ENCODE measurements at places on chromosomes 3 and 15. TPM values are rescaled to one million over a fixed set of nuclear protein-coding genes. Genes with fewer than 3 reads are reported as not detected.

Gene REC114
- total RNA-seq: not detected

Gene MST1R
- 131 TPM for total RNA-seq

Gene AADACL2
- 0.14 TPM for total RNA-seq

Gene NPAP1
- 0.17 TPM for total RNA-seq

Gene GP9
- total RNA-seq: not detected

Gene SNX22
- 1.0 TPM for total RNA-seq

Gene SERINC4
- 0.23 TPM for total RNA-seq

Gene GNAT1
- not detected for total RNA-seq

Gene MESP1
- 4.6 TPM for total RNA-seq

Gene TICRR
- total RNA-seq: 0.37 TPM

Gene ARL14
- total RNA-seq: 18.5 TPM

Gene NTRK3
- total RNA-seq: 1.6 TPM

Gene MME
- 111 TPM for total RNA-seq

Gene ZPLD1
- 14.2 TPM for total RNA-seq

Gene LPP
- 478 TPM for total RNA-seq

Gene SLC22A14
- 0.46 TPM for total RNA-seq

DNA sequence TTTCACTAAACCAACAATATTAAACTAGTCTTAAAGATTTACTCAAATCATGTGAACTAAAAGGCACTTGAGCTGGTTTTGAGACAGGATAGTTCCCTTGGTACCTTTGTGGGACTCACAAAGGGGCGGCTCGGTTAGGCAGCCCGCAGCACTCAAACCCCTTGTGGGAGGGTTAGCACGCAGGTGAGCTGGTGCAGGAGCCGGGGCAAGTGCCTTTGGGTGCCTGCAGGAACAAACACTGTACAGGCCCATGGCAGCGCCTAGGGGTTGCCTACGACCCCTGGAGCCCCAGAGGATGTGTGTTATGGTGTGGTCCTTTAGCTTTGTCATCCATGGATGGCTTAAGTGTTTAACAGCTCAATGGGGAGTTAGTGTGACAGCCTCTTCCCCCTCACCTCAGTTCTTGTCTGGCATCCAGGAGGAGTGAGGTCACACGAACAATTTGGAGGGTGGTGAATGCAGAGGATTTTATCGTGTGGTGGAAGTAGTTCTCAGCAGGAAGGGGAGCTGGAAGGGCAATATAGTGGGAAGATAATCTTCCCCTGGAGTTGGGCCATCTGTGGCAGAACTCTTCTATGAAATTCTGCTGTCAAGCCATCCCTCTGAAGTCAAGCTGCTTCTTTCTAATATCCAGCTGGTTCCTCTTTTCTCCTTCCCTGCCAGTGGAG lies 470.9 kb downstream of the RBMS3 start:
- no peak for DNase-seq

DNA sequence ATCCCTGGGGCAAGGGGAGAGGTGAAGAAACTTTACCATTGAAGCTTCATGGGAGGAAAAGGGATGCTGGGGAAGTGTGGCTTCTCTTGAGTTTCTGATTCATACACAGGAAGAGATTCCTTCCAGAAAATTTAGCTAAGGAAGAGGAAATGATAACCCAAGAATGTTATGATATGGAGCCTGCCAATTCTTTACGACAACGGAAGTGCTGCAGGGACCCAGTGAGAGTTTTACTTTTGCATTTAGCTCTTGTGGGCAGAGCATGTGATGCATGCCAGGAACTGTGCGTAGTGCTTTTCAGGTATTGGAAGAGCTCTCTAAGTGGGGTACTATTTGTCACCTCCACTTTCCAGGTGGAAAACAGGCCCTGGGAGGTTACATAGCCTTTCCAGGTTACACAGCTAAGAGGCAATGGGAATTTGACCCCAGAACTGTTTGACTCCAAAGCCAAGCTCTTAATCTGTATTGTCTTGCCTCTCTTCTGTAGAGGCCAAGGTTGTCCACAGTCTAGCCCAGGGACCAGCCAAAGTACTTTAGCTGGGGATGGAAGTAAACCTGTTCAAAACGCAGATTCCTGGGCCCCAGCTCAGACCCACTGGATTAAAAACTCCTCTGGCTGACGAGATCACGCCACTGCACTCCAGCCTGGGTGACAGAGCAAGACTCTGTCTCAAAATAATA lies 23.0 kb downstream of the CMTM7 start:
- DNase-seq: no peak

DNA sequence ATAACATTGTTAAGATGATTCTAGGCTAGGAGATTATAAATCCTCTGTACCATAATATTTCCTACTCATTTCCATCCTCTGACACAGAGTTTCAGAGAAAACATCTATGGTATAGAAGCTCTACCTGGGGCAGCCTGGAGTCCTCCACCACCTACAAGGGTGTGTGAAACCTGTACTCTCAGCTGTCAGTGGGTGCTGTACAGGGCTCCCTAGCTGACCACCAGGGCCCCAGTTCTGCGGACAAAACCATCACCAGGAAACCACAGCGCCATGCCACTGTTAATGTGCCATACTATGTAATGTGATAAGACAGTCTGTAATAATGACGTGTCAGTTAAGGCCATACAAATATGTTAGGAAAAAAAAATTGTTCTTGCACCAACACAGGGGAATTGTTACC lies 7.1 kb downstream of the RORA start:
- DNase-seq: no peak

DNA sequence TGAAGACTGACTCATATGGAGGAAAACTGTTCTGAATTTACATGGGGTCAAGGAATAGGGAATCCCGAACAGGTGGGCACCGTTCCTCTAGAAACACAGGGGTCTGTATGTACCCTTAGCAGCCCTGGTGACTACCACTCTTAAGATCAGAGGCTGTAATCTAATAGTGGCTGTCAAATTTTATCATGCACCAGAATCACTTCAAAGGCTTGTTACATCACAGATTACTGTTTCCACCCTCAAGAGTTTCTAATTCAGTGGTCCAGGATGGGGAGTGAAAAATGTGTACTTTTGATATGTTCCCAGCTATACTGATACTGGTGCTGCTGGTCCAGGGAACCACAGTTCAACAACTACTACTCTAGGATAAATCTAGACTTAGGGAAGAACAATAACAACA lies 27.9 kb downstream of the DYNC1LI1 start:
- DNase-seq: no peak

- DNase-seq: no peak
Observed at GRCh38 chr3:59499000-59499399, 449.2 kb upstream of the CFAP20DC start.

GRCh38 chr3:178010306-178010705 lies 525.9 kb upstream of the KCNMB2 start:
- no peak for DNase-seq

GRCh38 chr3:24270204-24270691 lies 224.4 kb downstream of the THRB start:
- no peak for DNase-seq

GRCh38 chr15:45242289-45242688 lies 9.7 kb upstream of the SLC28A2 start:
- DNase-seq: no peak

DNA sequence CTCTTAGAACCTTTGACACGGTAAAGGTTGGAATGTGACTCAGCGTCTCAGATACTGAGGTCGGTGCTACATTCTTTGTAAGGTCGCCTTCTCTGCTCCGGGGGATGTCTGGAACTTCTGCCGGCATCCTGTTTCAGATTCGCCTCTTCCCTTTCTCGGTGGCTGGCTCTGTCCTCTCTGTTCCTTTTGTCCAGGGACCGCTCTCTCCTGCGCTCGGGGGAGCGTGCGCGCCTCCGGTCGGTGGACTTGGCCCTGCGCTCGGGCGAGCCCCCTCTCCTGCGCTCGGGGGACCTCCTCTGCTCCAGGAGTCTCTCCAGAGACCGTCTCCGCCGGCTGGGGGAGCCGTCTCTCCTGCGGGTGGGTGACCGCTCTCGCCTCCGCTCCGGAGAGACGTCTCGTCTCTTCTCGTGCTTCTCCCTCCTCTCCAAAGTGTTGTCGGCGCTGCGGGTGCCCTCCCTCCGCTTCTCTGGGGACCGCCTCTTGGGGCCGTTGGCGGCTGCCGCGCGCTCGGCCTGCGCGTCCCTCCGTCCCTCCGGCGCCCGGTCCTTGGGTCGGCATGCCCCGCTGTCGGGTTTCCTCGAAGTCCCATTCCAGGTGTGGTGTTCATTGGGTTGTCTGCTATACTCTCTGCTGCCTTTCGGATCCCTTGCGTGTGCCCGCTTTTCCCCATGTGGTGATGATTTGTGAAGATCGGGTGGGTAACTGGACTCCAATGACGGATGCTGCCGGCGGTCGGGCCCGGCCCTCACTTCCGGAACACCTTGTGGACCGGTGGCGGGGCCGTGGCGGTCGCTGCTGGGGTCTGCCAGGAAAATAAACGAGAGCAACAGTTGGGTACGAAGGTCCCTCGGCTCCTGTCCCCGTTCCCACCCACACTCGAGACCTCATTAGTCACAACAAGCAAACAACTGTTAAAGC lies 668.8 kb upstream of the ADAMTS9 start:
- no peak for DNase-seq

GRCh38 chr3:141386611-141387111 lies 18.4 kb downstream of the ZBTB38 start:
- DNase-seq: no peak

- peak; percentile 81 for DNase-seq
Observed at GRCh38 chr3:45210308-45211041, 15.6 kb downstream of the TMEM158 start.

GRCh38 chr3:171744158-171744741 lies 66.0 kb downstream of the PLD1 start:
- DNase-seq: no peak

GRCh38 chr3:160607826-160608225 lies 42.5 kb upstream of the KPNA4 start:
- DNase-seq: no peak

- DNase-seq: no peak
Observed at GRCh38 chr3:17133632-17134545, 249.1 kb downstream of the PLCL2 start.

- peak; percentile 16 for DNase-seq
Observed at GRCh38 chr15:60328852-60329443, 68.8 kb downstream of the ANXA2 start.

DNA sequence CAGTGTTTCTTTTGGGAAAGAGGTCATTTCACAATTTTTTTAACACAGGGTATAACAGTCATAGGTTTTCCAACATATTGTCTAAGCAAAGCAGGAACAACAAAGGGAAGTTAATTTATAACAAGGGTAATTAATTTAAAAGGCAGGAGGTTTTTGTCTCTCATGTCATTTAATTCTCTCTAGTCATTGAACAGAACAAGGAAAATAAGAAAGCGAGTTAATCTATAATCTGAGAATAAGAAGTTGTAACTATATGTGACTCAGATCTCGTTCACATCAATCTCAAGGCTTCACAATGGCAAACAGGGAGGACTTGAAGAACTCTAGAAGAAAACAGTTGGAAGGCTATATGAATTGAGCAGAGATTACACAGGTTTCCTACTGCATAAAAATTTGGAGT lies 579.8 kb upstream of the CCDC54 start:
- no peak for DNase-seq

- no peak for DNase-seq
Observed at GRCh38 chr15:66287461-66288057, 5.8 kb upstream of the DIS3L start.

- DNase-seq: no peak
Observed at GRCh38 chr3:112005091-112005672, 6.5 kb downstream of the TAGLN3 start.

DNA sequence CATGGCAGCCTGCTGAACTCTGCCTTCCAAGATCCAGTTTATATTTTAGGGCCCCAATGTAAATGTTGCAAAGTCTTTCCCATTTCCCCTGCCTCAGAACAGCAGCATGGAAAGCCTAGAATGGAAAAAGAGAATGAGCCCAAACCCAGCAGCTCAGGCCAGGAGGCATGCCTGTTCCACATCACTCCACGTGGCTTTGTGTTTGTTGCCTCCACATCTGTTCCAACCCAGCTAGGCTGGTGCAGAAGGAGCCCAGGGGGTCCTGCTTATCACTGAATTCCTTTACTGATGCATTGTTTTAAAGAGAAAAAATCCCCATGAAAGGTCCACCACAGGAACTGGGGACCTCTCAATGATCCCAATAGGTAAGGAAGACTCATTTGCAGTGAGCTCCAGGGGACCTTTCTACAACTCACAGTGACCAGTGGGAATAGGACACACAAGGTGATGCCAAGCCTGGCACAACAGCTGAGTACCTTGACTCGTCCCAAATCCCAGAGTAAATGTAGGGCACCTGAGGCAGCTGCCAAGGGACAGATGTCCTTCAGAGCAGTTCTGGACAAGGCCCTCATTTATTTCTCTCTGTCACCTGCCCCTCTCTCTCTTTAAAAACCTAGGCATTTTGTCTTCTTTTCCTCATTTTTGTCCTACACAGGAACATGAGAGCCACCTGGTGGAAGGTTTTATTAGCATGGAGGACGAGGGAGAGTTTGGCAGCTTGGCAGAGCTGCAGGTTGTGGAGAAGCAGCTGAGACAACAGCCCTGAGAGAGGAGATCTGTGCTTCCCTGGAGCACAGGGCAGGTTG lies 41.7 kb upstream of the ADAMTS17 start:
- peak; percentile 14 for DNase-seq

GRCh38 chr3:59249698-59250361 lies 200.0 kb upstream of the CFAP20DC start:
- no peak for DNase-seq

DNA sequence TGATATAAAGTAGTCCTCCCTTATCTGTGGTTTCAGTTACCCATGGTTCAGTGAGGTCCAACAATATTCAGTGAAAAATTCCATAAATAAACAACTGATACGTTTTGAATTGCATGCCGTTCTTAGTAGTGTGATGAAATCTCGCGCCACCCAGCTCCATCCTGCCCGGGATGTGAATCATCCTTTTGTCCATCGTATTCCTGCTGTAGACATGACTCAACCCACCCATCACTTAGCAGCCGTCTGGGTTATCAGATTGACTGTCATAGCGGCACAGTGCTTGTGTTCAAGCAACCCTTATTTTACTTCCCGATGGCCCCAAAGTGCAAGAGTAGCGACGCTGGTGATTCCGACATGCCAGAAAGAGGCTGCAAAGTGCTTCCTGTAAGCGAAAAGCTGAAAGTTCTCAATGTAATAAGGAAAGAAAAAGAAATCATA lies 48.0 kb upstream of the MEX3B start:
- no peak for DNase-seq

GRCh38 chr3:191235331-191236314 lies 36.6 kb downstream of the OSTN start:
- DNase-seq: no peak

DNA sequence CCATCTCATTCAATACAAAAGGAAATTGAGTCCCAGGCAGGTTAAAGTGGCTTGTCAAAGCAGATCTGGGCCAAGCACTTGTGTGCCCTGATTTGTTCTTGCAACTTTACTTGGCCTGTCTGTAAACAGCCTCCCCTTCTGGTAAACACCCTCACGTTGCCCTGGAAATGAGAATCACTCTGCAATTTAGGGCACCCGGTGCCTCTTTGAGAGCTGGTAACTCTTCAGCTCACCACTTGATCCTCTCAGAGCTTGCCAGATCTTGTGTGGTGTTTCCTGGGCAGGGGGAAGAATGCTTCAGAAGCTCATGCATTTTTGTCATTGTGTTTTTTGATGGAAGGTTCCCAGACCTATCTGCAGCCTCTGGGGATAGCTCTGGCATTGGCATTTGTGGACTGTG lies 11.3 kb downstream of the MED12L start:
- DNase-seq: no peak

- DNase-seq: no peak
Observed at GRCh38 chr15:81006124-81006523, 5.4 kb downstream of the TLNRD1 start.

GRCh38 chr3:53680028-53680427 lies 166.2 kb downstream of the CHDH start:
- DNase-seq: peak; percentile 19

Data from mucosa of gallbladder (tissue), 1 donor.